Calu3 (cell line): ENCODE measurements at places on chromosomes 5 and 9. TPM values are rescaled to one million over a fixed set of nuclear protein-coding genes. Genes with fewer than 3 reads are reported as not detected.
A peak's percentile ranks its signal among the peaks of the same experiment; 100 is the strongest.

IQGAP2 gene
- 13.4 and 25.0 TPM in 2 replicates for total RNA-seq

- no peaks in the 10 kb centered on the region for H3K36me3 ChIP-seq
- no peaks in the 10 kb centered on the region for H3K27me3 ChIP-seq
- H3K4me3 ChIP-seq, result no peak overlapping the region
Observed at GRCh38 chr9:68974901-68975300, 39.0 kb downstream of the PRKACG start.

GRCh38 chr9:122463828-122464632 lies 13.7 kb downstream of the OR1J1 start:
- no peak for DNase-seq
- no peaks in the 10 kb centered on the region for H3K36me3 ChIP-seq
- no peaks in the 10 kb centered on the region for H3K4me1 ChIP-seq
- peaks cover 69% of the 10 kb centered on the region for H3K27me3 ChIP-seq
- H3K27ac ChIP-seq, result no peak overlapping the region

DNA sequence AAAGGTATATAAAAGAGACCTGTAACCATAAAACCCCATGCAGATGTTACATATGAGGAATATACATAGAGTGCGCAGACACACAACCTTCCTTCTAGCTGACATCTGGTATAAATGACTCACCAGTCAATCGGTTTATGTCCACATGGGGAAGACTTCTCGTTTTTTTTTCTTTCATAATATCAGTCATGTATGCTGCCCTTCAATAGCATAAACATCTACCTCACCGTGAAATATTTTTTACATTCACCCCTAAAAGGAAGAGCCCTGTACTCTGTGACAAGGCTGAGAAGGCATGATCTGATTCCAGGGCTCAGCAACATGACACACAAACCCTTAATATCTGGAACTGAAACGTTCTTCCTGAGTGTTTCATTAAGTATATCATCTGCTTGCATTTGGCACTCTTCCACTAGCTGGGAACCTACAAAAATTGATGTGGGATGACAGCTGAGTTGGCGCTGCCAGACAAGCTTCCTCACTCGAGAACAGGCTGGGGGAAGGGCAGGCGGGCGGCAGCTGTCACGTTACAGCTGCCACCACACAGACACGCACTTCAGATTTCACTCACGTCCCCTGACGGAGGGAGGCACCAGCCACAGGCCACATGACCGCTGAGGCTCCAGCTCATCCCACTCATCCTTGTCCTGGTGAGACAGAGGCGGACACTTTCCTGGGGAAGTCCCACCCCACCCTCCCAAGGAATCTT lies 74.2 kb downstream of the SHB start:
- H3K4me3 ChIP-seq, result no peak overlapping the region
- H3K27me3 ChIP-seq, result no peaks in the 10 kb centered on the region
- DNase-seq, result no peak
- H3K36me3 ChIP-seq, result peaks cover 5% of the 10 kb centered on the region
- H3K27ac ChIP-seq, result no peak overlapping the region

DNA sequence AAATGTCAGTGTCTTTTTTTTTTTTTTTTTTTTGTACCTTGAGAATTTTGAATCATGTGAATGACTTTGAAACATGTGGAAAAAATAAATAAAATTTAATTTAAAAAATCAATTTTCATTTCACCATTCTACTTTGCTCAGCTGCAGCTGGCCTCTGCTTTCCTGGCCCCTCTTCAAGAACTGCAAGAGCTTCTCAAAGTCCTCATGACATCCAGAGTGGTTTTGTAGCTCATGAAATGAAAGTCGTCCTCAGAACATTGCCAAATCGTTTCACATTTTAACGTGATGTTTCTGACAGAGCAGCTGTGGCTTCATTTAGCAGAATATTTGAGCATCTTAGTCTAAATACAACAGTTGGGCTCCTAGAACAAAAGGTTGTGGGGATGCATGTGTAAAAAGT lies 47.9 kb upstream of the TMEM215 start:
- no peaks in the 10 kb centered on the region for H3K27me3 ChIP-seq
- no peak overlapping the region for H3K4me3 ChIP-seq
- no peaks in the 10 kb centered on the region for H3K36me3 ChIP-seq
- peaks cover 5% of the 10 kb centered on the region for H3K4me1 ChIP-seq
- no peak overlapping the region for H3K27ac ChIP-seq
- DNase-seq, result no peak

- no peak for DNase-seq
- H3K27ac ChIP-seq, result no peak overlapping the region
- H3K27me3 ChIP-seq, result no peaks in the 10 kb centered on the region
- peaks cover 4% of the 10 kb centered on the region for H3K4me1 ChIP-seq
- no peaks in the 10 kb centered on the region for H3K36me3 ChIP-seq
Observed at GRCh38 chr5:91098541-91098940, 284.6 kb downstream of the ARRDC3 start.

DNA sequence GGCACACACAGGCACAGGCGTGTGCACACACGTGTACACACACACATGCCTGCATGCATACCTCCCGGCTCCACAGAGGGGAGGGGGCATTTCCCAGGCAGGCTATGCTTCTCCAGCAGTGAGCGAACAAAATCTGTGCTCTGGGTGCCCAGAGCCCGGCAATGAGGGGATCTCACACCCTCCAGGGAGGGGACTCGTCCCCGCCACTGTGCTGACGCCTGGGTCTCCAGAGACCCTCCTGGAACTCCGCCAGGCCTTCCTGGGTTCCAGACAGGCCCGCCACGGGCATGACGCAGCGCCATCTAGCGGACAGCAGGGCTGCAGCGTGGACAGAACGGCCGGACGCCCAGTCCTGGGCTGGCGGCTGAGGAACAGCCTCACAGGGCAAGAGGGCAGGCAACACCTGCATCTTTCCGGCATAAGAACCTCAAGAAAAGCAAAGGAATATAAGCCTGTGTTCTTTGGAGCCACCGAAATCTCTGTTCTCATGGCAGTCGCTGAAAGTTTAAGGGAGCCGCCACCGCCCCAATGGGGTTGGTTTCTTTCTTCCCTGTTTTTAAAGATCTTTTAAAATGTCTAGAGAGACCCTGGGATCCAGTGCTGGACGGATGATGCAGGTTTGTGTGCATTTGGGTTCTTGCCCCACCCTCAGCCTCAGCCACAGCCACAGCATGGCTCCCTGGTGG lies 135.6 kb upstream of the PPP1R26 start:
- H3K27me3 ChIP-seq, result peaks cover 37% of the 10 kb centered on the region
- peak; percentile 59 for DNase-seq
- no peaks in the 10 kb centered on the region for H3K4me1 ChIP-seq
- H3K4me3 ChIP-seq, result no peak overlapping the region
- no peak overlapping the region for H3K27ac ChIP-seq

- H3K27ac ChIP-seq, result no peak overlapping the region
- H3K4me1 ChIP-seq, result no peaks in the 10 kb centered on the region
- no peaks in the 10 kb centered on the region for H3K27me3 ChIP-seq
- no peak overlapping the region for H3K4me3 ChIP-seq
- no peak for DNase-seq
Observed at GRCh38 chr9:93007529-93008058, 50.9 kb upstream of the SUSD3 start.

- H3K4me1 ChIP-seq, result no peaks in the 10 kb centered on the region
- no peak for DNase-seq
- no peaks in the 10 kb centered on the region for H3K27me3 ChIP-seq
- H3K36me3 ChIP-seq, result no peaks in the 10 kb centered on the region
- H3K4me3 ChIP-seq, result no peak overlapping the region
Observed at GRCh38 chr5:25459082-25459481, 814.3 kb upstream of the CDH10 start.

DNA sequence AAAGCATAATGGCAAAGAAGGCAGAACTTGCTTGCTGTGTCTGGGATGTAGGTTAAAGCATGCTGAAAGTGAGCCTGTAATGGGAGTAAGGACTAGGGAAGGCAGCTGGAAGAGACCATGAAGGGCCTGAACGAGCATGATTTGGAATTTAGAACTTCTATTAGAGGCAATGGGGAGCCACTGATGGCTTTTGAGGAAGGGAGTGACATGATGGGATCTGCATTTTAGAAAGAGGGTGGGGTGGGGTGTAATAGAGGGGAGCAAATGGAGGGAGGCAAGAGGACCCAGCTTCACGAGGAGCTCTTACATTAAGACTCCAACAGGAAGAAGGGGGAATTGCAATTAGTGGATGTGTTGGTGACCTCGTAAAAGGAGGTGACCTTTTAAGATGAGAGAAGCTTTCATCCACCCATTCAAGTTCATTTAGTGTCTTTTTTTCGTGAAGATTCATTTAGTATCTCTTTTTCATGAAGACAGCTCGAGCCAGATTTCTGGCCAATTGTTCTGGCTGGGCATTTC lies 13.6 kb upstream of the GABRP start:
- peaks cover 30% of the 10 kb centered on the region for H3K4me1 ChIP-seq
- no peaks in the 10 kb centered on the region for H3K27me3 ChIP-seq
- DNase-seq, result no peak
- no peak overlapping the region for H3K4me3 ChIP-seq
- no peak overlapping the region for H3K27ac ChIP-seq

DNA sequence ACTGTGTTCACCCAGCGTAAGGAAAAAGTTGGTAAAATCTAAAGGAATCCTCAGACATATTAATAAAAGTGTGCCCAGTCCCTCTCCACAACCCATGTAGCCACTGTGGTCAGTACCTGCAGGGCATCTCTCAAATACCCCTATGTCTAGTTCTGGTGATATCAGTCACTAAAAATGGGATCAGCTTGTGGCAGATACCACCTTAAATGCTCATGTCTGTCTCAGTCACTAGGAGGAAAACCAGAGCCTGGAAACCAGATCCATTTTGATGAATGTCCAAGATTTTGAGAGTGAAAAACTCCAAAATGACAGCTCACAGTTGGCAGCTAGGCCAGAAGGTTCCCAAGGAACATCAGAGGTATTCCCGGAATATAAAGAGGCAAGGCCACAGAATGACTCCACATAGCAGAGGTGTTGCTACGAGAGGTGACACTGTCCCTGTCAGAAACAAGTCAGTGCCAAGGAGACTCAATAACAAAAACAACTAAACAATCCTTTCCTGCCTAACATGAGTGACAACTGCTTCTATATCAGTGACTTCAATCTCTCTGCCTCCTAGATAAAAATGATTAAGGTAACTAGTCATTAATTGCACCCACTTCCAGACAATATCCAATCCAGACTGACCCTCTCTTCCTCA lies 13.5 kb downstream of the PCAT7 start:
- H3K4me3 ChIP-seq, result no peak overlapping the region
- H3K27ac ChIP-seq, result no peak overlapping the region
- peaks cover 21% of the 10 kb centered on the region for H3K27me3 ChIP-seq

GRCh38 chr5:116455061-116455460 lies 119.6 kb downstream of the SEMA6A start:
- no peak overlapping the region for H3K27ac ChIP-seq
- H3K36me3 ChIP-seq, result no peaks in the 10 kb centered on the region
- H3K27me3 ChIP-seq, result no peaks in the 10 kb centered on the region
- peaks cover 42% of the 10 kb centered on the region for H3K4me1 ChIP-seq
- no peak for DNase-seq

- peaks cover 40% of the 10 kb centered on the region for H3K27me3 ChIP-seq
- H3K27ac ChIP-seq, result no peak overlapping the region
- DNase-seq, result no peak
- H3K36me3 ChIP-seq, result no peaks in the 10 kb centered on the region
- H3K4me1 ChIP-seq, result no peaks in the 10 kb centered on the region
- no peak overlapping the region for H3K4me3 ChIP-seq
Observed at GRCh38 chr9:2984491-2984890, 140.6 kb upstream of the PUM3 start.

DNA sequence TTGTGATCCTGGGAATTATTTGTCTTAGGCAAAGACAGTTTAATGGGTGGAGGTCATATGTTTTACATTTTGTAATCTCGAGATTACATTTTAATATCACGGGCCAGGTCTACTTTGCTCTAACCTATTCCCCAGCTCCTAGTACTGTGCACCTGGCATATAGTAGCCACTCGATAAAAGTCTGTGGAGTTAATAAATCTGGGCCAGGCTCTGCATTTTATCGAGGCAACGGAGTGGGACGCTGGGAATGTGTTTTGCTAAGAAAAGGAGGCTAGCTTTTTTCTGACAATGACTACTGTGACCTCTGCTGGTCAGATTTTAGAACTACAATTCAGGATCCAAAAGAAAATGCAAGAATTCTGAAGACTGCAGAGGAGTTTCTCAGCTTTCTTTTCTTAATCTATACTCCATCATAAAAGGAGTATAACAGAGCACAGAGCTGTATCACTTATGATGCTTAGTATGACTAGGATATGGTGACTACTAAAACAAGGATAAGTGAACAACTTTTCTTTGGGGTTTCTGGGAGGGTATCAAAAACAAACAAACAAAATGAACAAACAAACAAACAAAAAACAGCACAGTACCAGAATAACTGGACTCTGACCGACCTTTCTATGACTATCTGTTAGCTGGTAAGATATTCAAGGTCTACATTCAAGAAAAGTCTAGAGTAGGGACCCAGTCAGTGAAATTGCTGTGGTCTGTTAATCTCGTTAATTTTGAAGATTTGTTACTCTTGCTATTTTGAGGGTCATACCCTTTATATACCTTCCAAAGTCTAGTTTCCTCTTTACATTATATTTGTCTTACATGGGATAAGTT lies 46.1 kb upstream of the CER1 start:
- no peaks in the 10 kb centered on the region for H3K36me3 ChIP-seq
- peak; percentile 34 for DNase-seq
- H3K27ac ChIP-seq, result no peak overlapping the region
- peaks cover 10% of the 10 kb centered on the region for H3K27me3 ChIP-seq
- H3K4me1 ChIP-seq, result no peaks in the 10 kb centered on the region
- no peak overlapping the region for H3K4me3 ChIP-seq
